SK-MEL-5 (cell line): ENCODE measurements at places on chromosomes 1 and 21. TPM values are rescaled to one million over a fixed set of nuclear protein-coding genes. Genes with fewer than 3 reads are reported as not detected.

GRCh38 chr1:218339267-218339831, 5.8 kb upstream of the TGFB2 start:
- peak; percentile 58 for DNase-seq

GRCh38 chr1:98133131-98133530, 212.3 kb upstream of the DPYD start:
- DNase-seq, result no peak

GRCh38 chr1:59006932-59007331, 223.1 kb upstream of the JUN start:
- DNase-seq, result no peak

- DNase-seq, result no peak
These were observed 48.0 kb downstream of the URB2 start for GRCh38 chr1:229674042-229674441.

- DNase-seq, result no peak
These were observed 75.2 kb upstream of the TEKT2 start for GRCh38 chr1:36008546-36009197.

DNA sequence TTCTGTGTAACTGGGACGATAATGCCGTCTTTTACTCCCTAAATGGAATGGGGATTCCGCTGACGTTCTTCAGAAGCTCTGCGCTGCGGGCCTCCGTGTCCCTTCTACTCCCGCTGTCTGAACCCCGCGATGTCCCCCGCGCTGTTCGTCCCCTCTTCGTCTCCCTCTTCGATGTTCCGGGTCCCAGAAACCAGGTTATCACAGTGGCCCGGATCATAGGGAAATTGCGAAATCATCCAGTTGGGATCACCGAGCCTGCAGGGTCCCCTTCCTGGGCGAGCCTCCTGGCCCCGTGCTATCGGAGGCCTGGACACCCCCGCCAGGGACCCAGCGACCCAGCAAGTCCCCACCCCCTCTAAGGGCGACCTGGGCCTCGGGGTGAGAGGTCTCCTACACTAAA, 154.2 kb downstream of the PPIAL4G start:
- DNase-seq, result no peak

- no peak for DNase-seq
These were observed 14.6 kb downstream of the FAM151A start for GRCh38 chr1:54608566-54609230.

DNA sequence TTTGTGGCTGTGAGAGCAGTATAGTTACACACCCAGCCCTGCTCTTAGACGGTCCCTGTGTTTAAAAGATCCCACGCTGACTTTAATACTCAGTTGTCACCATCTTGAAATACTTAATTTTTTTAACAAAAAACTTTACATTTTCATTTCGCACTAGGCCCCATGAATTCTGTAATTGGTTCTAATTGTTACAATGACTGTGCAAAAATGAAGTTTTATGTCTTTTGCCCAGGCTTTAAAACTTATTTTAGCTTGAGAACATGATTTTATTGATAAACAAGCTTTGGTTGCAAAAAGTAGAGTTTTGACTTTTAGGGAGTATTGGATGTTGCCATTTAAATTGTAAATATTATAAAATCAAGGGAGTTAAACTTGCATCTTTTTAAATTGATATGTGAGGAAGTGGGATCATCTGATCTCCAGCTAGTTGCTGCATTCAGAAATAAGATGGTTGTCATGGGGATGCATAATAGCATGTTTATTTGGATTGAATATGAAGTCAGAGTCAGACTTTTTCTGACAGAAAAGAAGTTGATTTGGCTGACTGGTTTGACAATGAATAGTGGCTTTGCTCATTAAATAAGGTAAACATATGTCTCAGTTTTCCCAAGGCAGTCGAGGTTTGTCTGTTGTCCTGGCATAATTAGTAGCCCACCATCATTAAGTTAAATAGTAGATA, 23.0 kb upstream of the CRP start:
- peak; percentile 6 for DNase-seq

- no peak for DNase-seq
These were observed 20.9 kb upstream of the NCMAP start for GRCh38 chr1:24535021-24535424.

DNA sequence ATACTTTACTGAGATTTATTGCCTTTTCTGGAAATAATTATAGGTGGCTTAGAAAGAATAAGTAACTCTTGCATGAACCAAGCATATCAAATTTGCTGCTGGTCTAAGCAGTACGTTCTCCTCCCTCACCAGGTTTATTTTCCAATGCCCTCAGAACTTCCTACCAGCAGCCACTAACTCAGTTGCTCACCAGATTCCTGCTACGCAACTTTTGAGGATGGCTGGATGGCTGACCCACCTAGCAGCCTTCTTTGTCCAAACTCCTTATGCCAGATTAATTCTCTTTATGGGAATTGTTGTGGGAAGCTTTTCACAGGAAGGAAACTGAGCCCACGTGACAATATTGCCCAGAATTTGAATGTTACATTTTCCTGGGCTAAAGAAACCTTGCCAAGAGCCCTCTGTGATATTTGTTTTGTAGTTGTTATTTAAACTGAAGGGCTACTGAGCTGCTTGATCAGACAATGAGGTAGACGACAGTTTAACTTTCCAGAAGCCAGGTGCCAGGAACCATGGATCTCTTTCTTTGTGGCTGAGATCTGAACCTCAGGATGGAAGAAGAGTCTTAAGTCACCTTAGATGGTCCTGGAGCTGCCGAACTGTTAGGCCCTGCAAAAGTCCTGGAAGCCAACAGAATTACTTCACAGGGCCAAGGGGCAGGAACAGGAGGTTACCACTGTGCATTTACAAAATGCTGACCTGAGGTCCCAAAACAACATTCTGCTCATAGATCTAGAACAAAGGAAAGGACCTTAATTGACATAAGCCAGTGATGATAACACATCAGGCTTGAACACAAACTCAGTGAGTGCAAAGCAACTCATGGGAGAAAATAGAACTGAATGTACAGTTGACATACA, 85.5 kb upstream of the ATP1A1 start:
- no peak for DNase-seq

GRCh38 chr21:29055080-29055479, 18.4 kb downstream of the CCT8 start:
- DNase-seq, result no peak

DNA sequence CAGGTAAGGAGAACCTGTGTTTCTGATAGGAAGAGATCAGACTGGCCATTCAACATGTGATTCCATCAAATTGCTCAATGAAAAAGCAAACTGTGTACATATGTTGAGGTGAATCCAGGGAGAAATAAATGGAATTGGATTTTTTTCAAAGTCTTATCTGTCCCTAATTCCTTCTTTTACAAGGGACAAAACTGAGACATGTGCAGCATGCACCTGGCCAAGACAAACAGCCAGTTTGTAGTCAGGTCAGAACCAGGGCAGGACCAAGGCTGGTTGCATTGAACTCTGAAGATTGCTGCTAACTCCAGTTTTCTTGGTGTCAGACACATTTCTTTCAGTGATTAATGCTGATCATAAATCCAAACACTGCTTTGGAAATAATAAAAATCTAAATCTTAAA, 69.6 kb upstream of the CCDC190 start:
- no peak for DNase-seq

GRCh38 chr1:31180338-31180737, 59.3 kb downstream of the NKAIN1 start:
- DNase-seq, result no peak

DNA sequence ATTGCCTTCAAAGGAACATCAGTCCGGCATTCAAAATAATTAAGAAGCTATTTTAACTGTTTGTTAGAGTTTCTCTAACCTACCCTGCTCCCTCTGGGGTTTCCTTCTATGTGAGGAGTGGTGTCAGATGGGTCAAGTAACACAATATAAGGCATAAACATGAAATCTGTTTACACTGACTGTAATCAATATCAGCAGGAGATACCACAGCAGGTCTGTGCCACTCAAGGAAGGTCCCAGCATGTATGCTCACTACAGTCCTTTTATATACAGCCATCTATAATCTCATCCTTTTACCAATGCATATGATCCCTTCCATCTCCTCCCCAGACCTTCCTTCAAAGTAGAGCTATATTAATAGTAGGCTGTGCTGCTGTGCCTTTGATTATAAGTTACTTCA, 25.4 kb downstream of the EEIG2 start:
- DNase-seq, result no peak

- no peak for DNase-seq
These were observed 142.8 kb downstream of the ETS2 start for GRCh38 chr21:38948377-38949069.

DNA sequence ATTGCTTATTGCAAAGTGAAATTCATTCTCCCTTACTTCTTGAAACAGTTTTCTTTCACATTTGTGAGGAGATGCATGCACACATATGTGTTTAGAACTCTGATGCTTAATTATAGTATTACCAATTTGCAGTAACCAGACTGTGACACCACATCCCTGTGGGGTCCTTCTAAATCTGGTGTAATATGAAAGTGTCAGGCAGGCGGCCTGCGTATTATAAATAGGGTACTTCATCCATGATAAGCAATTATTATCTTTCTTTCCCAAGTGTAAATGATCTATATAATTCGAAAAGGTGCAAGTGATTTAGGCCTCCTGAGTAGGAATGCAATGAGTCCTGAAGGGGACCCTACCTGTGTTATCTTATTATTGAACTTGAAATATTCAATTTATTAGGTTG, 876 bp downstream of the EFCAB7 start:
- no peak for DNase-seq

DNA sequence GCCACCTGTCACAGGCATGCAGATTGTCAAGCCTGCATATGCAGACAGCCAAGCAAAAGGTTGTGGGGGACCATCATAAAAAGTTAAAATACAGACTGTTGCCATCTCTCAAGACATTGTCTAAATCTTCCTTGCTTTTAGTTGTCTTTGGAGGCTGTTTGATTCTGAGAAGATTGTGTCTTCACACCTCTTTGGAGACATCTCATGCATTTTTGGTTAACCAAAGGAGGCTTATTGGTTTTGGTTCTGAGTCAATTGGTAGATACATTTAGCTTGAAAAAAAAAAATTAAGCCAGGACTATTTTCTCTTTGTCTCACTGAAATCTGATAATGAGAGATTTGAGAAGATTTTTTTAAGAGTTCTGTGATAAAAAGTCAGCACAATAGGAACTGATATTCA, 217.6 kb downstream of the LYPLAL1 start:
- DNase-seq, result no peak

- DNase-seq, result no peak
These were observed 29.0 kb upstream of the HTR1D start for GRCh38 chr1:23246274-23246673.

DNA sequence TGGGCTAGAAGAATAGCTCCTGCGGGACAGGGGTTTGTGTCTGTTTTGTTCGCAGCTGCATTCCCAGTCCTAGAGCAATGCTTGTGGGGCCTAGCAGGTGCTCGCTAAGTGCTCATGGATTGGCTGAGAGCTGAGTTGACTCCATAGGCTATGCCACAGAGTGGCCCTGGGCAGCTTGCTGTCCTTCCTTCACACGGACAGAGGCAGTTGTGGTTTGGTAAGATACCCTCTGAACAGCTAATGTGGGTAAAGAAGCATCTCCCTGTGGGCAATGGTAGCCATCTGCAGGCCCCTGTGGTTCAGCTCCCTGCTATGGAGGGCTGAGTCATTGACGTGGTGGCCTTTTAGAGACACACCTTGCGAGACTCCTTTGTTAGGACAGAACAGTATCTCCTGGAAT, 23.5 kb upstream of the LBR start:
- DNase-seq, result no peak

- DNase-seq, result no peak
These were observed 63.1 kb downstream of the MATN1 start for GRCh38 chr1:30660241-30660640.

GRCh38 chr1:217747156-217747769, 116.1 kb downstream of the SPATA17 start:
- peak; percentile 54 for DNase-seq

DNA sequence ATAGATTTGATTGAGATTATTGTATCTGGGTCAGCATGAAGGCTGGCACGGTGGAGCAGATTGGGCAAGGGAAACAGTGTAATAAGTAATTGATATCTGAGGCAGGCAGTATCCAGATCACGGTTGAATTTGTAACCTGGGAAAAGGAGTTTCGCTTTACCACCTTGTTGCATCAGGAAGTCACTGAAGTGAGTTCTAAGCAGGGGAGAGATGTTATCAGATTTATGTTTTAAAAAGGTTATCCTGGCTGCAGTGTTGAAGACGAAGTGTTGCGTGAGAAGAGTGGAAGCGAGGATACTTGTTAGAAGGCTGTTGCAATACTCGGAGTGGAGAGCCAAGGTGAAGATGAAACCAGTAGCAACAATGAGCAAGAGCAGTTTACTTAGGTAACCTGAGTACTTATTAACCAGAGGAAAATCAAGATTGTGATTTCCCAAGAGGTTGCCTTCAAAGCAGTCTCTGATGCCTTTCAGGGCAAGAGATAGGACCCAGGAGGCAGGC, 77.8 kb downstream of the LHX9 start:
- DNase-seq, result no peak

- DNase-seq, result no peak
These were observed 61.2 kb upstream of the TNR start for GRCh38 chr1:175804561-175804960.

GRCh38 chr1:92230736-92231135, 13.0 kb downstream of the C1orf146 start:
- DNase-seq, result no peak

DNA sequence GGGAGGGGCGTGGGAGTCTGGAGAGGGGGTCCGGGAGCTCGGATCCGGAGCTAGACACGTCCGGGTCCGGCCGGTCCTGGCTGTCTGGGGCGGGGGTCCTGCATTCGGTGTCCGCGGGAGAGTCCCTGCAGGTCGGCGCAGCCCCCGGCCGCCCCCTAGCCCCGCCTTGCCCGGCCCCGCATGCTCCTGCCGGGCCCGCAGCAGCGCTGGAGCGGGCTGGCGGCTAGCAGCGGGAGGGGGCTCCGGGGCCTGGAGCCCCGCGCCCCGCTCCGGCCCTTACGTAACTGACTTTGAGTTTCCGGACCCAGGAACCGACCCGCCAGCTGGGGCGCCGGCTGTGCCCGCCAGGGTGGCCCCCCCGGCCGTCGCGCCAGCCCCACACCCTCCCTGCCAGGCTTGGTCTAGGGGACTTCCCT, 26.9 kb upstream of the EPB41 start:
- DNase-seq, result no peak

RIMKLA gene
- total RNA-seq, result 0.35 and 0.50 TPM in 2 replicates

C8B gene
- total RNA-seq, result not detected in 2 replicates

RPE65 gene
- not detected in 2 replicates for total RNA-seq

FAM163A gene
- not detected in 2 replicates for total RNA-seq

TMPRSS15 gene
- total RNA-seq, result 0.11 and 0.58 TPM in 2 replicates

CASQ1 gene
- total RNA-seq, result not detected in 2 replicates

MYOG gene
- total RNA-seq, result not detected in 2 replicates

S100A7 gene
- not detected in 2 replicates for total RNA-seq

FMO4 gene
- total RNA-seq, result 4.1 and 5.9 TPM in 2 replicates

ST6GALNAC3 gene
- total RNA-seq, result 63.8 and 70.7 TPM in 2 replicates

MOB3C gene
- total RNA-seq, result 4.6 and 4.8 TPM in 2 replicates

FGGY gene
- total RNA-seq, result 11.3 and 12.0 TPM in 2 replicates

TINAGL1 gene
- 0.13 TPM in 1 of 2 replicates, not detected in the other for total RNA-seq

LCK gene
- not detected in 2 replicates for total RNA-seq

RRP1 gene
- total RNA-seq, result 23.1 and 25.7 TPM in 2 replicates

CYP4A11 gene
- total RNA-seq, result not detected in 2 replicates

FABP3 gene
- not detected in 2 replicates for total RNA-seq

COL24A1 gene
- total RNA-seq, result not detected in 2 replicates

PROX1 gene
- 0.13 and 0.32 TPM in 2 replicates for total RNA-seq

SYCP1 gene
- total RNA-seq, result not detected in 2 replicates
